ENCODE measurements at places on chromosomes 11 and 22.

DNA sequence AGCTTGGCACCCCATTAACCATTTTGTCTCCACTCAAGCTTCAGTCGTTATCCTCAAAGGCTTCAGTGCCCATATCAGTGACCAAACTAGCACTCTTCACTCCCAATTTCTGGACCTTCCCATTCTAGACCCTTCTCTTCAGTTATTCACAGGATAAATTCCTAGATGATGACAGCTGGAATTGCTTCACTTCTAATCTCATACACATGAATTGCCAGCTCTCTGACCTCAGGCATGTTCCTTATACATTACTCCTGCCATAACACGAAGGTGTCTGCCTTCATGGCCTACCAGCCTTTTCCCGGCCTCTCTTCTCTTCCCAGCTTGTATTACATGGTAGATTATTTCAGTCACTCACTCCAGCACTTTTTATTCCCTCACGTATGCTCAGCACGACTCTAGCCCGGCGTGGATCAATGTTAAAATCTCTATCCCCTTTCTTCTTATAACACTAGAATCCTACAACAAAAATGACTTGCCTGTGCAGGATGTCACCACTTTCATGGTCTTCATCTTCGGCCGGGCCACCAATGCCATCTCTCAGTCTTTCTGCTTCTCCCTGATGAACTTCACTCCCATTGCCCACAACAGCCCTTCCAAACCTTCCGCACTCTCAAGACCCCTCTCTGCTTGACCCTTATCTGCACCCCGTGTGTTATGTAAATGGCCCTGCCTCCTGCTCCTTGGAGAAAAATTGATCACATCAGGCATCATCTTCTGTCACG, 36.9 kb downstream of the EIF3F start:
- no peak overlapping the region for H3K27ac ChIP-seq
- peaks cover 37% of the 10 kb centered on the region for H3K27me3 ChIP-seq
- H3K4me3 ChIP-seq: no peak overlapping the region
- H3K36me3 ChIP-seq: peaks cover 5% of the 10 kb centered on the region
- DNase-seq: no peak
- H3K4me1 ChIP-seq: peaks cover 7% of the 10 kb centered on the region

DNA sequence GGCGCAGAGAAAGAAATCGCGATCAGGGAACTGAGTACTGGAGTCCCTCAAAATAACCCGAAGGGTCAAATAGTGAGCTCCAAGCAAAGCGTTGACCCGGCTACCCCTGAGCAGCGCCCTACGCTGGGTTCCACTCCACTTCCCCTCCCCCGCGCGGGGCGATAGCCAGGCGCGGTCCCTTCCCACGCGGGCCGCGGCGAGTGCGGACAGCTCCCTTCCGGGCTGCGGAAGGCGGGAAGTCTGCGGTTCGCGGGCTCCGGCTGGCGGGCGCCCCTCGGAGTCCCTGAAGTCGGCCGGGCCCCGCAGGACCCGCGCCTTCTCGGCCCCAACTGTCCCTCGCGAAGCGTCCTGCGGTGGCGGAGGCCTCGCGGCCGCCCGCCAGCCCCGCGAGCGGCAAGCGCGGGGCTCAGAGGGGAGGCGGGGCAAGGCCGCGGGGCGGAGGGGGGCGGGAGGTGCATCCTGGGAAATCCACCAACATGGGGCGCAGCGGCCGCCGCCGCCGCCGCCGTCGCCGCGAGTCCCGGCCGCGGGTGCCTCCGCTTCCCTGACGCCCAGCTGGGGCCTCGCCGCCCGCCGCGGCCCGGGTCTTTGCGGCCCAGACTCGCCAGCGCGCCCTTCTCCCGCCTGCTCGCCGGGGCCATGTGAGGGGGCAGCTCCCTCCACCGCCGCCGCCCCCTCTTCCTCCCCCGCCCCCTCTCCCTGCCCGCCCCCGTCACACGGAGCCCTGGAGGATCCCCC, at the start of gene QSER1:
Gene QSER1, plus strand, starts transcription at position 457 of the 738 bp plus-strand sequence. CDS start 315 bp downstream, outside the sequence.
- DNase-seq: peak; percentile 79
- peak within 1 kb of the TSS; percentile 96 for H3K27ac ChIP-seq
- peak within 1 kb of the TSS; percentile 97 for H3K4me3 ChIP-seq
- H3K4me1 ChIP-seq: peaks cover 25% of the 10 kb centered on the region

DNA sequence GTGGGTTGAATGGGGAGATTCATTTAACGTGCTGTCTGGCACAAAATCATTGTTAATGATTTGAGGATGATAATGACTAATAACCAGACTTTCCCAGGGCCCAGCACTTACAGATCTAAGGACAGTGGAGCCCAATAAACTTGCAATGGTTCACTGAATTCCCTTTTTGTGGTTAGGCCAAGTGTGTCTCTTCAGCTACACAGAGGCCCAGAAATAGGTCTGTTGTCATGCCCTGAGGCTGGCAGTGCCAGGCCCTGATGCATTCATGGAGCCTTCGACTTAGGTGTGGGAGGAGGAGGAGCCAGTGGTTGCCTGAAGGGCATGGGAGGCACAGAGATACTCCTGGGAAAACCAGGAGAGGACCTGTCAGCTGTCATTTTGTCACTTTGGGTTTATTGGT, 56.1 kb downstream of the KIAA1671 start:
- H3K27me3 ChIP-seq: no peaks in the 10 kb centered on the region
- no peak overlapping the region for H3K4me3 ChIP-seq
- peaks cover 10% of the 10 kb centered on the region for H3K4me1 ChIP-seq
- DNase-seq: no peak

GRCh38 chr22:43618517-43618916, 193.6 kb downstream of the EFCAB6 start:
- no peak overlapping the region for H3K4me3 ChIP-seq
- H3K27me3 ChIP-seq: no peaks in the 10 kb centered on the region
- H3K36me3 ChIP-seq: peaks cover 5% of the 10 kb centered on the region

DNA sequence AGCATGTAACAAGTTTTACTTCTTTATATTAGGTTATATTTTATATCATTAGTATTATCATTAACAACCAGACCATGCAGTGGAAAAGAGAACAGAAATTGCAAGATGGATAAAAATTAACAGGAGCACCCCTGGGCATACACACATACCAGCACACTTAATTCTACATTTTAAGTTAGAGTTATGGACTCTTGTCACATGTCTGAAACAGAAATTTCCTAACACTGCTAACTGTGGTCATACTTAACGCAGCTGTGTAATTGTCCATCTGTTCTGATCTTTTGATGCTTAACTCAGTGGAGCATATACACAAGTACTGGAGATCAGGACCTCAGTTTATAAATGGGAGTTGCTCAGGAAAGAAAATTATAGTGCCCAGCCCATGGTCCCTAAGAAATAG, 358 bp downstream of the OR52H1 start:
- H3K27ac ChIP-seq: no peak overlapping the region
- H3K4me1 ChIP-seq: no peaks in the 10 kb centered on the region
- DNase-seq: no peak
- H3K27me3 ChIP-seq: no peaks in the 10 kb centered on the region
- H3K4me3 ChIP-seq: no peak overlapping the region
- no peaks in the 10 kb centered on the region for H3K36me3 ChIP-seq
